ENCODE measurements at places on chromosomes 11 and 22. TPM values are rescaled to one million over a fixed set of nuclear protein-coding genes. Genes with fewer than 3 reads are reported as not detected.

CYB561A3 gene
- 70.0 TPM for polyA plus RNA-seq

DNA sequence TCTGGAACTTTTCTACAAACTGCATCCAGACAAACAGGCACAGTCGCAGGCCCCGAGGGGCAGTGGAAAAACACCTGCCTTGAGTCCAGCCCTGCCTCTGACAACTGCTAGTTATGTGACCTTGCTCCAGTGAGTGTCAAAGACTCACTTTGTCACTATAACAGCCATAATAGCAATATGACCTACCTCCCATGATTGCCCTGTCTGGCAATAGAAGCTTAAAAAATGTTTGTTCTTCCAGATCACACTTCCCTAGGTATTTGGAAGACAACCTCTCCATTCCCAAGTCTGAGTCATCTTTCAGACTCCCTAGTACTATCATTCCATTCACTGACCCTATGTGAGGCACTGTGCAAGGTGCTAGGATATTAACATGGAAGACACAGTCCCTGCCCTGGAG is 74.5 kb downstream of the RPL27A start:
- H3K27ac ChIP-seq: peak overlapping the region; percentile 29
- no peak overlapping the region for H3K4me3 ChIP-seq
- no peaks in the 10 kb centered on the region for H3K36me3 ChIP-seq
- no peaks in the 10 kb centered on the region for H3K27me3 ChIP-seq
- H3K4me1 ChIP-seq: peaks cover 16% of the 10 kb centered on the region
- DNase-seq: no peak

GRCh38 chr11:665062-665703 is 28.1 kb downstream of the DRD4 start:
- H3K4me1 ChIP-seq: no peaks in the 10 kb centered on the region
- no peak for DNase-seq
- H3K27ac ChIP-seq: no peak overlapping the region
- H3K4me3 ChIP-seq: no peak overlapping the region
- H3K27me3 ChIP-seq: no peaks in the 10 kb centered on the region

GRCh38 chr11:126311401-126312291 is 7.8 kb downstream of the DCPS start:
- no peaks in the 10 kb centered on the region for H3K27me3 ChIP-seq
- H3K36me3 ChIP-seq: peaks cover 6% of the 10 kb centered on the region
- no peak overlapping the region for H3K27ac ChIP-seq
- no peak for DNase-seq
- H3K4me3 ChIP-seq: no peak overlapping the region

DNA sequence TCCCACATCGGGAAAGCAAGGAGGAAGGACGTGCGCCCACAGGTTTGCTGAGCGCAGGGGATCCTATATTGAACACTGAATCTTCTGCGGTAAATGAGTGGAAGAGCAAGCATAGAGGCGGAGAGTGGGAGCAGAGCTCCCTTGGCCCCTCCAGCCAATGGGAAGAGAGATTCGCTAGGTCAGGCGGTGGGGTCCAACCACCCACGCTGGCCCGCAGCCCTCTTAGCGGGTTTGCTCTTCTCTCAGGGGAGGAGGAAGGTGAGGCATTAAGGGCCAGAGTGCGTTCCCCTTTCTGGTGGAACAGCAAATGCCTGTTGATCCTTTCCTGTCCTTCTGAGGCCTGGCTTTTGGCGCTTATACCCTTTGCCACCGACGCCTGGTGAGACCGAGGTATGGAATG is 10.6 kb downstream of the NLRP14 start:
- H3K27ac ChIP-seq: no peak overlapping the region
- no peaks in the 10 kb centered on the region for H3K36me3 ChIP-seq
- H3K27me3 ChIP-seq: peaks cover 12% of the 10 kb centered on the region
- H3K4me1 ChIP-seq: no peaks in the 10 kb centered on the region

DNA sequence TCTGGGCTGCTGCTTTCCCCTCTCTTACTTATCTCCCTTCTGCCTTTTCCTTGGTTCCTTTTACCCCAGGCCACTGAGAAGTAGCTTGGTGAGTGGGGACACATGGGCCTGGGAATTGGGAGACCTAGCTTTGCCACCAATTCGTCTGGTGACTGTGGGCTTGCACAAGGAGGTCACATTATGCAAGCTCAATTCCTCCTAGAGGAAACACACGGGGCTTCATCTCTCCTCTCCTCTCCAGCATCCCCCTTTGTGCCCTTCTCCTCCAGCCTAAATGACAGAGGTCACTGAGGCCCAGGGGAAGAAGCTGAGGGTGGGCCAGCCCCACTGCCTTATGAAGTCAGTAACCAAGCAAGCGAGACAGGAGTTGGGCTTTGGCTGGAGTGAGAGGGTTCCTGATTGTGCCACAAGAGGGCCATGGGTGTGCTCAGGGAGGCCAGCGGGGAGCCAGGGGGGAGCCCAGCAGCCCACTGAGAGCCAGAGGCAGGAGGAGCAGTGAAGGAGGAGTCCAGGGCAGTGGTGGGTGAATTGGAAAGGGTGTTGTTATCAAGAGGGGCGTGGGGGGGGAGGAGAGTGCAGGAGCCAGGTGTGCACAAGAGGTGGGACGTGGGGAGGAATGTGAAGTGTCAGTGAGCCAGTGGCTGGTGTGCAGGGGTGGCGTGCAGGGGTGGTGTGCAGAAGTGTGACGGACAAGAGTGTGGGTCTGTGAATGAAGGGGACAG is 2.0 kb downstream of the CLCF1 start:
- H3K36me3 ChIP-seq: no peaks in the 10 kb centered on the region
- DNase-seq: peak; percentile 85
- peaks cover 34% of the 10 kb centered on the region for H3K4me1 ChIP-seq
- H3K27me3 ChIP-seq: no peaks in the 10 kb centered on the region
- H3K27ac ChIP-seq: peak overlapping the region; percentile 51

GRCh38 chr22:19419086-19419463 is 12.5 kb downstream of the HIRA start:
- H3K4me1 ChIP-seq: peaks cover 15% of the 10 kb centered on the region
- no peaks in the 10 kb centered on the region for H3K27me3 ChIP-seq
- no peaks in the 10 kb centered on the region for H3K36me3 ChIP-seq
- no peak overlapping the region for H3K27ac ChIP-seq

DNA sequence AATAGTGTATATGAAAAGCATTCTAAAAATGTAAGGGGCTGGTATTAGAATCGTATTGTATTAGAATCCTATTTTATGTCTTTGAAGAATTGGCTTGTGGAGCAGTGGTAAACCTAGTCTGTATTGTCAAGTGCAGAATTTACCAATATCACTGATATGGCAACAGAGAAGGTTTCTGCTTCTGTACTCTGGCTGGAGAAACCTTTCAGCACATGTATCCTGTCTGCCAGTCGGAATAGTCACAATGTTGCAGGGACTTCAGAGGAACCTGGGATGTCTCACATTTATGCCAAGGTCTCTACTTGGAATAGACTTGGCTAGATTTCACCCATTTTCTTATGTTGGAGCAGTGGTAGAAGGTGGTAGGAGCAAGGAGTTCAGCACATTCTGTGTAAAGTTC is 4.4 kb downstream of the MTMR3 start:
- DNase-seq: no peak
- peak overlapping the region; percentile 1 for H3K27ac ChIP-seq
- no peaks in the 10 kb centered on the region for H3K36me3 ChIP-seq

GRCh38 chr11:4697585-4697984 is at the start of gene OR51E2:
Gene OR51E2 (minus strand): TSS chr11:4697853. CDS start chr11:4682711, 15,142 bp downstream.
- H3K27me3 ChIP-seq: peaks cover 7% of the 10 kb centered on the region
- H3K27ac ChIP-seq: no peak within 1 kb of the TSS
- H3K4me1 ChIP-seq: no peaks in the 10 kb centered on the region
- no peak for DNase-seq
- H3K4me3 ChIP-seq: no peak within 1 kb of the TSS
- H3K36me3 ChIP-seq: no peaks in the 10 kb centered on the region

DNA sequence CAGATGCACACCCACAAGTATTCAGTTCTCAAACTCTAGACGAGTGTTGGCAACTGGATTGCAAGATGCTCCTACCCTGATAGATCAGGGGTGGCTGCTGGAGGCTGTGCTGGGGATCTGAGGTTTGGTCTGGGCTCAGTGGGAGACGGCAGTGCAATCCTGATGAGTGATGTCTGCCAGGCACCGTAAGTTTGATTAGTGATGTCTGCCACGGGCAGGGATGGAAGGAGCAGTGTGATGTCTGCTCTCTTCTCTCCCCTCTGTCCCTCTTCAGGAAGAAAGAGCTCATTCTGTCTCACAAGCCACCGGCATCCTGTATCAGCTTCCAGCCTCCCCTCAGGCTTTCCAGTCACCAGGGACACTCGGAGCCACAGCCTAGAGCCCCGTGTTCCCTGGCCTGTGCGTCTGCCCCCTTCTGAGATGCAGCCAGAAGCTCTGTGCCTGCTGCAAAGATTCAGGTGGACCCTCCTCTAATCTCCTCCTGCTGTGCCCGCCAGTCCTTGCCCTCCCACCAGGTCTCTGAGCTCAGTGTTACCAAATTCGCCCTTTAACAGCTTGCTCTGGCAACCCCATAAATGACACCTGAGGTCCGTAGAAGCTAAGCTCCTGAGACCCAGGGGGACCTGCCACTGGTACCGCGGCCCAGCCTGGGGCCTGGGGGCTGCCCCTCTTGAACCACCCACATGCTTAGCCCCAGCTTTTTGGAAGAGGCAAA is 19.9 kb downstream of the TP53I11 start:
- no peak for DNase-seq
- H3K36me3 ChIP-seq: no peaks in the 10 kb centered on the region
- no peak overlapping the region for H3K27ac ChIP-seq
- no peak overlapping the region for H3K4me3 ChIP-seq
- H3K4me1 ChIP-seq: peaks cover 8% of the 10 kb centered on the region

DNA sequence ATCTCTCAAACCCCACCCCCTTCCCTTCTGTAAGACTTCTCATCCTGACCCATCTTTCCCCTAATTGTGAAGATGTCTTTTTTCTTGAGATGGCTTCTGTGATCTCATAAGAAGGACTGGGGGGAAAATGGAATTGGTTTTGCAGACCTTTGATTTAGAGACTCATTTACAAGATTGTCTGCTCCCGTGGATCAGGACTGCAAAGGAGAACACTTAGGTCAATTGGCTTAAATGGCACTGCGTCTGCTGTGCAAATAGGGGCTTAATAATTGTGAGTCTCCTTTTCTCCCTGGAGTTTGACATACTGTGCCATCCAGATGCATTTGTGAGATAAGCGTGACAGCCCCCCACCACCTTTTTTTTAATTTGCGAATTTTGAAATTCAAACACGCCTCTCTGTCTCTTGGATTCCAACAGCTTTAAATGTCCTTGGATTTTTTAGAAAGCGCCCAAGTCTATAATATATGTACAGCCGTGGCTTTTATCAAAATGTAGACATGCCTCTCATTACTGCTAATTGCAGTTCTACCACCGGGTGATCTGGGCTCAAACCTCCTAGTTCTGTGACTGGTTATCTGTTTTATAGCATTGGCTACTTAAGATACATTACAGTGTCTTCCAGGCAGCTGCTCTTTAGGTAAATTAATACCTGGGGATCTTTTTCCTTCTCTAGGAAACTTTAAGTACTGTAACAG is 150.0 kb downstream of the DBX1 start:
- no peaks in the 10 kb centered on the region for H3K27me3 ChIP-seq
- H3K27ac ChIP-seq: peak overlapping the region; percentile 43
- peaks cover 29% of the 10 kb centered on the region for H3K36me3 ChIP-seq
- H3K4me3 ChIP-seq: no peak overlapping the region
- H3K4me1 ChIP-seq: peaks cover 28% of the 10 kb centered on the region
- no peak for DNase-seq

DNA sequence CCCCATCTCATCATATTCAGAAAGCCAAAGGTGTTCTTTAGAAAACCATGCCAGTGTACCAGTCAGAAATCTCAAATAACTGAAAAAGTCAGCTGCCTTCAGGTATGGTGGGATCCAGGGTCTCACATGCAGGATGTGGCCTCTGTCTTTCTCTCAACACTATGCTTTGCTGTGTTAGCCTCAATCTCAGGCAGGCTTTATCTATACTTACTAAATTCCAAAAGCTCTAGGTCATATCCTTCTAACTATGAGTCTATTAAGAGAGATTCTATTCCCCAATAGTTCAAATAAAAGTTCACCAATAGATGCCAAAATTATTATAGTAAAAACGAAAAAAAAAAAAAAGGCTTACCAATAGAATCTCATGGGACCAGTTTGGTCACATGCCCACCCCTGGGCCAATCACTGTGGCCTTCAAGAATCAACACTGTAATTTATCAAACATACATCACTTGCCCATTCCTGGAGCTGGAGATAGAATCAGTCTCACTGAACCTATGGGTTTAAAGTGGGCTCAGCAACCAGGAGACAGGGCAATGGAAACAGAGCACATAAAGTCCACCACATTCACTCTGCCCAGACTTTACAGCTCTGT is 38.0 kb upstream of the APLNR start:
- H3K36me3 ChIP-seq: no peaks in the 10 kb centered on the region
- no peak overlapping the region for H3K27ac ChIP-seq
- H3K4me1 ChIP-seq: peaks cover 6% of the 10 kb centered on the region
- DNase-seq: no peak
- H3K27me3 ChIP-seq: no peaks in the 10 kb centered on the region

GRCh38 chr22:47002692-47003091 is 240.2 kb downstream of the TBC1D22A start:
- DNase-seq: no peak
- H3K27me3 ChIP-seq: no peaks in the 10 kb centered on the region
- no peak overlapping the region for H3K27ac ChIP-seq
- H3K36me3 ChIP-seq: no peaks in the 10 kb centered on the region

GRCh38 chr11:96875712-96876111 is 485.9 kb downstream of the JRKL start:
- peak; percentile 8 for DNase-seq
- H3K36me3 ChIP-seq: no peaks in the 10 kb centered on the region
- no peaks in the 10 kb centered on the region for H3K4me1 ChIP-seq
- no peak overlapping the region for H3K4me3 ChIP-seq
- H3K27ac ChIP-seq: no peak overlapping the region
- no peaks in the 10 kb centered on the region for H3K27me3 ChIP-seq

- H3K4me3 ChIP-seq: no peak overlapping the region
- no peaks in the 10 kb centered on the region for H3K27me3 ChIP-seq
- no peaks in the 10 kb centered on the region for H3K4me1 ChIP-seq
- no peak overlapping the region for H3K27ac ChIP-seq
- no peaks in the 10 kb centered on the region for H3K36me3 ChIP-seq
- no peak for DNase-seq
Measured at GRCh38 chr11:109762546-109762945, 330.6 kb upstream of the ZC3H12C start.

GRCh38 chr11:107857550-107858216 is 904 bp downstream of the SLC35F2 start:
- H3K27me3 ChIP-seq: no peaks in the 10 kb centered on the region
- no peaks in the 10 kb centered on the region for H3K36me3 ChIP-seq
- H3K4me1 ChIP-seq: peaks cover 4% of the 10 kb centered on the region
- DNase-seq: no peak

DNA sequence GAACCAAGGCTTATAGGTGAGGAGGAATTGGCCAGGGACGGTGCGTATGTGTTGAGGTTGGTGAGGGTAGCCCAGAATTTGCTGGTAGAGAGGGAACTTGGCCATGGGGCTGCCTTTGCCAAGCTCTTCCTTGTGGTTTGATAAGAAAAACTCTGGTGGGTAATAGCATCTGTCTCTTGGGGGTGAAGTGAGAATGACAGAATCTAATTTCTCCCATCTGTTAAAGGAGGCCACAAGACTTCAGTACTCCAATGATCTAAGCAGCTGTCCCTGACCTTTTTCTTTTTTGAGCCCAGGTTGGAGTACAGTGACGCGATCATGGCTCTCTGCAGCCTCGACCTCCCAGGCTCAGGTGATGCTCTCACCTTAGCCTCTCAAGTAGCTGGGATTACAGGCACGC is 36.0 kb upstream of the PICK1 start:
- no peak overlapping the region for H3K4me3 ChIP-seq
- no peaks in the 10 kb centered on the region for H3K36me3 ChIP-seq
- H3K4me1 ChIP-seq: no peaks in the 10 kb centered on the region
- no peak for DNase-seq

- no peaks in the 10 kb centered on the region for H3K4me1 ChIP-seq
- no peaks in the 10 kb centered on the region for H3K27me3 ChIP-seq
- H3K27ac ChIP-seq: no peak overlapping the region
- H3K36me3 ChIP-seq: peaks cover 19% of the 10 kb centered on the region
Measured at GRCh38 chr11:36116161-36116560, 172.3 kb downstream of the LDLRAD3 start.

Measured in SK-N-SH (cell line).